ENCODE measurements at places on chromosomes 13 and 19. TPM values are rescaled to one million over a fixed set of nuclear protein-coding genes. Genes with fewer than 3 reads are reported as not detected.

DNA sequence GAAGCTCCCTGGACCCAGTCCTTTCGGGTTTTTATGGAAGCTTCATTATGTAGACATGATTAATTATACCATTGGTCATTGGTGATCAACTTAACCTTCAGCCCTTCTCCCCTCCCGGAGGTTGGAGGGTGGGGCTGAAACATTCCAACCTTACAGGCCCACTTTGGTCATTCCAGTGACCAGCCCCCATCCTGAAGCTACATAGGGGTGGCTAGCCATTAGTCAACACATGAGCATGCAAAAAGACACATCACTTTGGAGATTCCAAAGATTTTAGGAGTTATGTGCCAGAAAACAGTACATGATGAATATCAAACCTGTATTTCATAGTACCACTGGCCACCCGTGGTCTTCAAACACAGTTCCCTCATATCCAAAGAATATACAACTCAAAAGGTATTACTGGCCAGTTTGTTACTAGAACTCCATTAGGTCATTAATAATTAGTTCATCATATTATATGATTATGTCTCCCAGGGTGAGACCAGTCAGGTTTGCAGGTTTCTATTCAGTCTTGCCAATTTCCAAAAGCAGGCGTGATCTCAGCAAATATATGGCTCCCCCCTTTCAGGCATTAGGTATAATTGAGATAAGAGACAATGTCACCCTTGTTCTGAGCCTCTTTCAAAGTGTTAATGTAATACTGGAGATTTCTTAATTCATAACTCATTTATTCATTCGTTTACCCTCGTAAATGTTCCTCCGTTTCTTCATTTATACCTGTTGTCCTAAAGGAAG lies 11.1 kb downstream of the PPP5C start:
- no peaks in the 10 kb centered on the region for H3K4me1 ChIP-seq
- no peak overlapping the region for H3K27ac ChIP-seq
- H3K36me3 ChIP-seq, result peaks cover 51% of the 10 kb centered on the region

- H3K36me3 ChIP-seq, result no peaks in the 10 kb centered on the region
- H3K4me3 ChIP-seq, result no peak overlapping the region
- H3K27ac ChIP-seq, result no peak overlapping the region
- no peak for DNase-seq
- no peaks in the 10 kb centered on the region for H3K27me3 ChIP-seq
Observed at GRCh38 chr13:51823359-51823758, 19.4 kb upstream of the DHRS12 start.

- H3K27ac ChIP-seq, result no peak overlapping the region
- no peaks in the 10 kb centered on the region for H3K4me1 ChIP-seq
Observed at GRCh38 chr13:110199046-110199831, 107.7 kb downstream of the COL4A1 start.

DNA sequence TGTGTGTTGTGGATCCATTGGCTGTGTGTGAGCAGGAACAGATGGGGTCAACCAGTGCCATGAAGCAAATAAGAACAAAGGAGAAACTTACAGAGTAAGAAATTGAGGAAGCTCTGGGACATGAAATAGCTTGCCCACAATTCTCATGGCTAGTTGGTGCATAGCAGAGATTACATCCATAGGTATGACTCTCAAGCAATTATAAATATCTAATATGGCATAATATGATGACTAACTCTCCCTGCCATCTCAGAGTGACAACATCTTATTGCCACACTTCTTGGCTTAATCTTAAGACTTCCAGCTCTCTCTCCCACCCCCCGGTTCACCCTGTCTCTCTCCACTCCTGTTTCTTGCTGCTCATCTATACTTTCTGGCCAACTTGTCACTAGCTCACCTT lies 53.3 kb downstream of the OXGR1 start:
- no peaks in the 10 kb centered on the region for H3K36me3 ChIP-seq
- no peaks in the 10 kb centered on the region for H3K27me3 ChIP-seq
- no peak overlapping the region for H3K27ac ChIP-seq
- no peak overlapping the region for H3K4me3 ChIP-seq
- DNase-seq, result no peak

- peaks cover 79% of the 10 kb centered on the region for H3K4me1 ChIP-seq
- DNase-seq, result peak; percentile 59
- peak overlapping the region; percentile 97 for H3K27ac ChIP-seq
- H3K4me3 ChIP-seq, result peak overlapping the region; percentile 91
- H3K27me3 ChIP-seq, result no peaks in the 10 kb centered on the region
Observed at GRCh38 chr19:1019980-1020867, 699 bp downstream of the TMEM259 start.

GRCh38 chr13:80116107-80116506 lies 224.8 kb downstream of the SPRY2 start:
- H3K36me3 ChIP-seq, result no peaks in the 10 kb centered on the region
- H3K4me3 ChIP-seq, result no peak overlapping the region
- no peaks in the 10 kb centered on the region for H3K27me3 ChIP-seq
- no peak overlapping the region for H3K27ac ChIP-seq
- H3K4me1 ChIP-seq, result no peaks in the 10 kb centered on the region

DNA sequence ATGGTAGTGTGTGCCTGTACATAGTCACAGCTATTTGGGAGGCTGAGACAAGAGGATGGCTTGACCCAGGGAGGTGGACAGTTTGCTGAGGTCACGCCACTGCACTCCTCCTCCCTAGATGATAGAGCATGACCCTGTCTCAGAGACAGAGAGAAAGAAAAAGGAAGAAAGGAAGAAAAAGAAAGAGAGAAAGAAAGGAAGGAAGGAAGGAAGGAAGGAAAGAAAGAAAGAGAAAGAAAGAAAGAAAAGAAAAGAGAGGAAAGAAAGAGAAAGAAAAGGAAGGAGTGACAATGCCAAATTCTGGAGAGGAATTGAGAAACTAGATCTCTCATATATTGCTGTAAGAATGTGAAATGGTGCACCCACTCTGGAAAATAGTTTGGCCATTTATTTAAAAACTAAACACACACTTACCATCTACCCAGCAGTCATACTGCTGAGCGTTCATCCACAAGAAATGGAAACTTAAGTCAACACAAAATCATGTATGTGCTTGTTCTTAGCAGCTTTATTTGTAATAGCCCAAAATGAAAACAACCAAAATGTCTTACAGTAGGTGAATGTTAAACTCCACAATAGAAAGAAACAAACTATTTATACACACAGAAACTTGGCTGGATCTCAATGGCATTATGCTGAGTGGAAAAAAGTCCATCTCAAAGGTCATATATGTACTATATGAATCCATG lies 7.5 kb downstream of the TEX101 start:
- H3K36me3 ChIP-seq, result no peaks in the 10 kb centered on the region
- H3K27ac ChIP-seq, result no peak overlapping the region
- DNase-seq, result no peak
- H3K27me3 ChIP-seq, result no peaks in the 10 kb centered on the region
- no peak overlapping the region for H3K4me3 ChIP-seq
- no peaks in the 10 kb centered on the region for H3K4me1 ChIP-seq

GRCh38 chr19:48558018-48558684 lies 6.2 kb downstream of the SULT2B1 start:
- peaks cover 25% of the 10 kb centered on the region for H3K27me3 ChIP-seq
- no peak overlapping the region for H3K4me3 ChIP-seq
- peak; percentile 61 for DNase-seq
- no peak overlapping the region for H3K27ac ChIP-seq
- H3K4me1 ChIP-seq, result no peaks in the 10 kb centered on the region

DNA sequence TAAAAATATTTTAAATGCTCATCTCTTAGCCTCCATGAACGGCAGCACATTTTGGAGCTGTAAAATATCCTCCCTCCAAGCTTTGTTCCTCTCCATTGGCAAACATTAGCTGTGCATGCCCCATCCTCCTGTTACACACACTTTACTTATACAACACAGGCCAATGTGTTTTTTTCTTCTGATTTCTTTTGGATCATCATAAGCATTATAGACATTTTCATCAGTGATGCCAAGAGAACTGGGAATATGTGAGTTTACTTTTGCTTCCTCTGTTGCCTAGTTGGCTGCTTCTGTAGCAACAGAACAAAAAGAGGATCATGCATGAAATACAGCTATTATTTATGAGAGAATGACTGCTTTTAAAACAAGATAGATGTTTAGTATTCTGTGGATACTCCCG lies 142.6 kb downstream of the PCDH9 start:
- no peak overlapping the region for H3K4me3 ChIP-seq
- H3K27me3 ChIP-seq, result no peaks in the 10 kb centered on the region
- DNase-seq, result no peak
- H3K36me3 ChIP-seq, result no peaks in the 10 kb centered on the region
- H3K4me1 ChIP-seq, result no peaks in the 10 kb centered on the region
- H3K27ac ChIP-seq, result no peak overlapping the region

DNA sequence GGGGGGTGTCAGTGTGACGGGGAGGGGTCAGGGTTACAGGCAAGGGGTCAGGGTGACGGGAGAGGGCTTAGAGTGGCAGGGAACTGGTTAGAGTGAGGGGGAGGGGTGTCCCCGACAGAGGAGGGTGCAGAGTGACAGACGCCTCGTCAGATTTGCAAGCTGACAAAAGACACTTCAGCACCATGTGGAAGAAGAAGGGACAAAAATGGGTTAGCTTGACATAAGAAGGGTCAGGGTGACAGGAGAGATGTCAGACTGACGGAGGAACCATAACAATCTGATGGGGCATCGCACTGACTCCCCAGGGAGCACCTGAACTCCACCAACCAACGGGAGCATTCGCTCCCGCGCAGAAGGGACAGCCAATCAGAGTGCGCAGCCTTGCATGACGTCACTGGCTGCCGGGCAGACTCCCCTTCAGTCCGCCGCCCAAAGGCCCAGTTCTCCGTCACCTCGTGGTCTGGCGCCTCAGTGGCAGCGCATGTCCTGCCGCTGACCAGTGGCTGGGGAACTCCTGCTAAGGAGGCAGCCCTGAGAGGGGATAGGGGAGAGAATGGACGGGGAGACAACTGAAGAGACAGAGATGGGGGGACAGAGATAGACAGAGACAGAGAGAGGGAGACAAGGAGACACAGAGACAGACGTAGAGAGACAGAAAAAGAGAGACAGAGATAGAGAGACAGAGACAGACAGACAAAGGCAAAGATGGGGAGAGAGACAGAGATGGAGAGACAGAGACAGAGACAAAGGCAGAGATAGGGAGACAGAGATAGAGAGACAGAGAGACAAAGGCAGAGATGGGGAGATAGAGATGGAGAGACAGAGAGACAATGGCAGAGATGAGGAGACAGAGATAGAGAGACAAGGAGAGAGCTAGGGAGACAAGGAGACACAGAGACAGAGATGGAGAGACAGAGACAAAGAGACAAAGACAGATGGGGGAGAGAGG lies 30.2 kb downstream of the C19orf81 start:
- H3K4me1 ChIP-seq, result peaks cover 4% of the 10 kb centered on the region
- no peak overlapping the region for H3K27ac ChIP-seq
- H3K27me3 ChIP-seq, result no peaks in the 10 kb centered on the region

- H3K27ac ChIP-seq, result peak overlapping the region; percentile 34
- no peak for DNase-seq
- H3K27me3 ChIP-seq, result no peaks in the 10 kb centered on the region
- H3K36me3 ChIP-seq, result no peaks in the 10 kb centered on the region
- peaks cover 44% of the 10 kb centered on the region for H3K4me1 ChIP-seq
Observed at GRCh38 chr19:4393947-4394590, 6.3 kb downstream of the SH3GL1 start.

DNA sequence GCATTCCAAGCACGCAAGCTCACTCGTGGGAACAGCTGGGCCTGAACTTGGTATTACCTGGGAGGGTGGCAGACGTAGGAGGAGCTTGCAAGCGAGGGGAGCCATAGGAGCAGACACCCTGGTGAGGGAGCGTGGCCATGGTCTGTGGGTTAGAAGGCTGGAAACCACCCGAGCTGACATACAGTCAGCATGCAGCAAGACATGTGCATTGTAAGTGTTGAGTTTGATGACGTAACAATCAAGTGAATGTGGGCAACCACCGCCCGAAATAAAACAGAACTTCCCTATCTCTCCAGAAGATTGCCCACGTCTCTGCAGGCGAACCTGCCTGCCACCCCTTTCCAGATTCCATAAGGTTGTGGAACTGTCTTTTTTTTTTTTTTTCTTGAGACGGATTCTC lies 26.8 kb downstream of the UBXN6 start:
- H3K27ac ChIP-seq, result no peak overlapping the region
- no peak overlapping the region for H3K4me3 ChIP-seq
- peak; percentile 57 for DNase-seq
- H3K27me3 ChIP-seq, result no peaks in the 10 kb centered on the region
- no peaks in the 10 kb centered on the region for H3K4me1 ChIP-seq

GRCh38 chr19:35756377-35757230 lies at the start of gene HSPB6:
Gene HSPB6 (minus strand): TSS chr19:35757029. CDS start chr19:35757008, 21 bp downstream.
- peak within 1 kb of the TSS; percentile 92 for H3K4me3 ChIP-seq
- H3K27ac ChIP-seq, result peak within 1 kb of the TSS; percentile 94
- no peak for DNase-seq
- H3K36me3 ChIP-seq, result no peaks in the 10 kb centered on the region

- no peaks in the 10 kb centered on the region for H3K36me3 ChIP-seq
- H3K27me3 ChIP-seq, result no peaks in the 10 kb centered on the region
- H3K4me1 ChIP-seq, result peaks cover 35% of the 10 kb centered on the region
- DNase-seq, result no peak
Observed at GRCh38 chr19:58307736-58308135, 2.6 kb downstream of the ERVK3-1 start.

- no peaks in the 10 kb centered on the region for H3K27me3 ChIP-seq
- DNase-seq, result no peak
- no peak overlapping the region for H3K4me3 ChIP-seq
- H3K4me1 ChIP-seq, result peaks cover 15% of the 10 kb centered on the region
Observed at GRCh38 chr19:38006361-38007045, 99.5 kb downstream of the SIPA1L3 start.

GRCh38 chr13:30744056-30744680 lies 8.8 kb downstream of the ALOX5AP start:
- H3K27ac ChIP-seq, result peak overlapping the region; percentile 83
- H3K4me1 ChIP-seq, result peaks cover 30% of the 10 kb centered on the region
- peaks cover 19% of the 10 kb centered on the region for H3K36me3 ChIP-seq
- H3K27me3 ChIP-seq, result no peaks in the 10 kb centered on the region

- peaks cover 36% of the 10 kb centered on the region for H3K36me3 ChIP-seq
- H3K27ac ChIP-seq, result no peak overlapping the region
- H3K4me1 ChIP-seq, result peaks cover 21% of the 10 kb centered on the region
- H3K4me3 ChIP-seq, result peak overlapping the region; percentile 37
Observed at GRCh38 chr19:35031072-35031881, 1.0 kb downstream of the SCN1B start.

GRCh38 chr13:101139081-101139480 lies 277.2 kb downstream of the NALCN start:
- H3K36me3 ChIP-seq, result no peaks in the 10 kb centered on the region
- DNase-seq, result no peak
- H3K4me3 ChIP-seq, result no peak overlapping the region
- peaks cover 35% of the 10 kb centered on the region for H3K27me3 ChIP-seq
- H3K27ac ChIP-seq, result no peak overlapping the region

PLA2G4C gene
- polyA plus RNA-seq, result 14.5 TPM

LILRB5 gene
- polyA plus RNA-seq, result 4.6 TPM

SULT2A1 gene
- 0.38 TPM for polyA plus RNA-seq

ZNF229 gene
- 13.1 TPM for polyA plus RNA-seq

PNMA8B gene
- polyA plus RNA-seq, result 4.3 TPM

GALP gene
- polyA plus RNA-seq, result not detected

MAP2K2 gene
- 106 TPM for polyA plus RNA-seq

CEACAM21 gene
- 5.5 TPM for polyA plus RNA-seq

AMH gene
- polyA plus RNA-seq, result 1.2 TPM

ZNF223 gene
- polyA plus RNA-seq, result 11.9 TPM

PEAK3 gene
- polyA plus RNA-seq, result 0.25 TPM

ZNF569 gene
- polyA plus RNA-seq, result 9.2 TPM
